ENCODE measurements at places on chromosomes 5 and 9. TPM values are rescaled to one million over a fixed set of nuclear protein-coding genes. Genes with fewer than 3 reads are reported as not detected.

DNA sequence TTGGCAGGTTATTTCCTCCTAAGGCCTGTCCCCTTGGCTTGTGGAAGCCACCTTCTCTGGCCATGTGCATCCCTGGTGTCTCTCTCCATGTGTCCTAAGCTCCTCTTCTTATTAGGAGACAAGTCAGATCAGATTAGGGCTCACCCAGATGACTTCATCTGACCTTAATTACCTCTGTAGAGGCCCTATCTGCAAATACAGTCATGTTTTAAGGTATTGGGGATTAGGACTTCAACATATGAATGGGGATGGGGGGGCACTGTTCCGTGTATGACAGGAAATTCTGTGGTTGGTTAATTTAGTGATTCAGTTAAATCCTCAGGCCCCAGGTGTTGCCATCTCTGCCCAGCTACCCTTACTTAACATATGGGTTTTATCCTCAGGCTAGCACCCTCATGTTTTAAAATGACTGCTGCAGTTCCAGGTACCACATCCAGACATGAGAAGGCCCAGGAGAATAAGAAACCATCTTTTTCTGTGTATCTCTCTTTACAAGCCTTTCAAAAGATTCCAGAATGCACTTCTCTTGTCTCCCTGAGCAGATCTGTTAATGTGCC lies 51.9 kb upstream of the RAI14 start:
- no peak for DNase-seq

DNA sequence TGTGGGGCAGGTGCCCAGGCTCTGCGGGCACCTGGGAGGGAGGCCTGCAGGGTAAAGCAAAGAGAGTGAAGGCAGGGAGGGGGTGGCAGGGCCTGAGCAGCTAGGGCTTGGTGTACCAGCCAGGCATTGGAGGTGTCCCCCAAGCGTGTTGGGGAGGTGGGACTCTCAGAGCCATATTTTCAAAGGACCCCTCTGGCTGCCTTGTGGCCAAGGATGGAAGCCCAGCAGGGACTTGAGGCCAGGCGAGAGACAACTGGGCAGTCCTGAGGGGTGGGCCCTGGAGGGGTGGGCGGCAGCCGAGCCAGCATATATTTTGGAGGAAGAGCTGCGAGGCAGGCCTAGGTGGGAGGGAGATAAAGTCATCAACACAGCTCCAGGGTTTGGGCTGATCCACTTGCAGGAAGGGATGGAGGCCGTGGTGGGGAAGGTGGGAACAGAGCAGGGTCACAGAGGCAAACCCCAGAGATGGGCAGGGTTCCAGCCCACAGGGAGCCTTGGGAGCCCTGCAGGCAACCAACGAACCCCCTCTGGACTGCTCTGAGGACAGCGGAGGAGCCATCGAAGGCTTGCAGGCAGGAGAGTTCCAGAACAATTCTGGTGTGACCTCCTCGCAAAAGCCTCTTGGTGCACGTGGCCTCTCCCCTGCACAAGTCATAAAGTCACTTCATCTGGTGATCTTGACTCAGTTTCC lies 35.7 kb downstream of the DUSP1 start:
- DNase-seq, result no peak

DNA sequence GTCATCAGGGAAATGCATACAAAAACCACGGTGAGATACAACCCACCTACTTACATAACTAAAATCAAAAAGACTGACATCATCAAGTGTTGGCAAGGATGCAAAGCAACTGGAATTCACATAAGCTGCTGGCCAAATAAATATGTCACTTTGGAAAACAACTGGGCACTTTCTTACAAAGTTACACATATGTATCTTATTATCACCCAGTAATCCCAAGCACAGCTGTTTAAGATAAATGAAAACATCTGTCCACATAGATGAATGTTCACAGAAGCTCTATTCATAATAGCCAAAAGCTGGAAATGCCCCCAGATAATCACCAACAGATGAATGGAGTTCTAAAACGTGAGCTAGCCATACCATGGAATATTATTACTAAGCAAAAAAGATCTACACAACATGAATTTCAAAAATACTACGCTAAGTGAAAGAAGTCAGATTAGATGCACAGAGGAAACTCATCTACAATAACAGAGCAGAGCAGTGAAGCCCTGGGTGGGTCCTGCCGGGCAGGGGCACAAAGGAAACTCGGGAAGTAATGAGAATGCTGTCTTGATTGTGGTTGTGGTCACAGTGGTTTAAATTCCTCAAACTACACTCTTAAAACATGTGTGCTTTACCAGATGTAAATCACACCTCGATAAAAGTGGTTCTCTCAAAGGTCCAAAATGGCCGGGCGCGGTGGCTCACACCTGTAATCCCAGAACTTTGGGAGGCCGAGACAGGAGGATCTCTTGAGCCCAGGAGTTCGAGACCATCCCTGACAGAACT lies 8.5 kb downstream of the CAMSAP1 start:
- peak; percentile 83 for DNase-seq

GRCh38 chr5:52799358-52799982 lies 11.8 kb downstream of the ITGA1 start:
- peak; percentile 72 for DNase-seq

- no peak for DNase-seq
These were observed 61.8 kb downstream of the PTBP3 start for GRCh38 chr9:112271466-112272098.

- DNase-seq, result no peak
These were observed 353.2 kb downstream of the CWC27 start for GRCh38 chr5:65121880-65122436.

- DNase-seq, result no peak
These were observed 4.5 kb downstream of the NFX1 start for GRCh38 chr9:33294670-33295432.

CDH10 gene
- 2.5 TPM for total RNA-seq

AK8 gene
- 0.31 TPM for total RNA-seq

FGF10 gene
- total RNA-seq, result 18.4 TPM

RFESD gene
- 0.62 TPM for total RNA-seq

CCDC183 gene
- total RNA-seq, result not detected
